ENCODE measurements at places on chromosomes 7 and 10.

DNA sequence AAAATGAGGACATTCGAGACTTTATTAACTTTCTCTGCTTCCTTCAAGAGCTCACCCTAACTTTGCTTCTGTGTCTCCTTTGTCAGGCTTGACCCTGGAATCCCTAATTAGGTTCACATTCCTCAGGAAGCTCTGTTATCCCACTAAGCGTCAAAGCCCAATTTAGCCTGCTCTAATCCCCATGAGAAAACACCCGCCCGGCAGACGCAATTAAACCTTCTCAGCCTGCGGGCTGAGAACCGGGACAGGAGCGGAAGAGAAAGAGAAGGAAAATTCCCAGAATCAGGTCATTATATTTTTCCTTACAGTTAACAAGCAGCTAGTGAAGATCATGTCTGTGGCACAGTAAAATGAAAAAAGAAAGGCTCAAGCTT is 93.0 kb downstream of the TNS3 start:
- no peak for DNase-seq

DNA sequence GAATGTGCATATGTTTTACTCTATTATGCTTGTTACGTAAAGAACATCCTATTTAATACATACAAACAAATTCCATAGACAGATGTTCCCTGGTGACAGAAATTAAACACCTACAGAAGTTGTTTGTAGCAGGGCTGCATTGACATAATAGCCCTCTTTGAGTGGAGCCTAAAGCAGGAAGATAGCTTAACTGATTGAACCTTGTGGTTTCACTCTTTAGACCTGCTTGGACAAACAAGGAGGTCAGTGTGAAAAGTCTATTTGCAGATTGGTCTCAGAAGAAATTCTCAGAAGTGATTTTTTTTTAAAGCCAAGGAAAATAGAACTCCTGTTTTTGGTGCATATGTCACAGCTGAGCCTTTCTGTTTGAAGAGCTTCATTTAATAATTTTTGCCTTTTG is 121.3 kb downstream of the PPP1R9A start:
- no peak for DNase-seq

- DNase-seq = no peak
Measured at GRCh38 chr10:70992436-70992835, 104.1 kb upstream of the PCBD1 start.

DNA sequence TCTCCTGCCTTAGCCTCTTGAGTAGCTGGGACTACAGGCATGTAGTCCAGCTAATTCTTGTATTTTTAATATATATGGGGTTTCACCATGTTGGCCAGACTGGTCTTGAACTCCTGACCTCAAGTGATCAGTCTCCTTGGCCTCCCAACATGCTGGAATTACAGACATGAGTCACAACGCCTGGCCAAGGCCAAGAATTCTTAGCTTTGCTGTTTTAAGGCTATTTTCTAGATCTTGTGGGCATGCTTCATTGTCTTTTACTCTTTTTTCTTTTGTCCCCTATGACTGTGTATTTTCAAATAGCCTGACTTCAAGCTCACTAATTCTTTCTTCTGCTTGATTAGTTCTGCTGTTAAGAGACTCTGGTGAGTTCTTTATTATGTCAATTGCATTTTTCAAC is 56.4 kb upstream of the TAS2R16 start:
- DNase-seq = no peak

- no peak for DNase-seq
Measured at GRCh38 chr10:110792476-110793125, 79.1 kb upstream of the PDCD4 start.

GRCh38 chr10:90222372-90222771 is 521.0 kb downstream of the KIF20B start:
- no peak for DNase-seq

DNA sequence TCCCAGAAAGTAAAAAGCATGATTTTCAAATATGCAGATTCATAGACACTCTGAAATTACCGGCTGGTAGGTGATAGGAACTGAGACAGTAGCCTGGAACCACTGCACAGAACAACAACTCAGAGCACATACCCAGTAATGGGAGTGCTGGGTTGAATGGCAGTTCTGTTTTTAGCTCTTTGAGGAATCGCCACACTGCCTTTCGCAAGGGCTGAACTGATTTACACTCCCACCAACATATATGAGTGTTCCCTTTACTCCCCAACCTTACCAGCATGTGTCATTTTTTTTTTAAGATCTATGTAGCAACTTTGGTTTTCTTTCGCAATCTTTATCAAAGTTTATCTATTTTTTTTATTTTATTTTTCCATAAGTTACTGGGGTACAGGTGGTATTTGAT is 358.8 kb downstream of the CALN1 start:
- DNase-seq = no peak

DNA sequence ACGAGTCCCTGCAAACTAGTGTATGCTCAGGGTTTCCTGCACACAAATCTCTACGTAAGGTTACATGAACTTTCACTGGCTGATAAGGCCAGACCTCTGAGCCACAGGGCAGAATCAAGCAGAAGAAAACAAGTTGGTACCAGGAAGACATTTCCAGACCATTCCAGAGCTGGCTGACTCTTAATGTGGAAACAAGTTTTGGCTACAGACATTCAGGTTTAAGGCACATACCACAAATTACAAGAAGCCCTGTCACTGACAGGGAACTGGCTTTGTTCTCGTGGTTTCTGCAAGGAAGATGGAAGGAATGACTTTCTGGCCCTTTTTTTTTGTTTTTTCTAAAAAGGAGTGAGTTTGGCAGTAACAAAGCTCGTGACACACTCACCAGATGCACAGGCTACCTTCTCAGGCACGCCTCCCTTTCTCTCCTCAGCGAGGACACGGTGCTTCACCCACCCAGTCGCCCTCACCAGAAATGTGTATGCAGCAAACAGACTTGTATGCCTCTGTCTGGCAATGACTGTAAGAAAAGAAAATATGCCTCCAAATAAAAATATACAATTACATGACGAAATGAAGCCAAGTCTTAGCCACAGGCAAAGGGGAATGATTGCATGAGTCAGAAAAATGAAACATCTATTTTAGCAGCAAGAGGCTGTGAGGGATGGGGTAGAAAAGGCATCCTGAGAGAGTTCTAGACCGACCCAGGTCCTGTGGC is 22.6 kb downstream of the PLAC9 start:
- no peak for DNase-seq

DNA sequence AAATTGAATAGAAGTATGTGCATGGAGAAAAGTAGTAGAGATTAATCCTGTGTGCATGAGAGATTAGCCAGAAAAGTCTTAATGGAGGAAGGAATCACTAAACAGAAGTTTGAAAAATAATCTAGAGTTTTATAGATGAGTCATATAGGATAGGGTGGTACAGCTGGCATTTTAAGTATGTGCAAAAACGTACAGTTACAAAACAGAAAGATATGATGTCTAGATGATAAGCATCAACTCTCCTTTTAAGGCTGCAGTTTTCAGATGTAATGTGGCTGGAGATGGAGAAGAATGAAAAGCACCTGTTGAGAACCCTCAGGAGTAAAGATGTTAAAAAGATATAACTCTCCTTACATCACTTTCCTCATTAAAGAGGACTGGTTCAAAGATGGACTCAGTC is 271.3 kb downstream of the STK31 start:
- no peak for DNase-seq

GRCh38 chr10:71525721-71526120 is 129.0 kb downstream of the CDH23 start:
- DNase-seq = no peak

DNA sequence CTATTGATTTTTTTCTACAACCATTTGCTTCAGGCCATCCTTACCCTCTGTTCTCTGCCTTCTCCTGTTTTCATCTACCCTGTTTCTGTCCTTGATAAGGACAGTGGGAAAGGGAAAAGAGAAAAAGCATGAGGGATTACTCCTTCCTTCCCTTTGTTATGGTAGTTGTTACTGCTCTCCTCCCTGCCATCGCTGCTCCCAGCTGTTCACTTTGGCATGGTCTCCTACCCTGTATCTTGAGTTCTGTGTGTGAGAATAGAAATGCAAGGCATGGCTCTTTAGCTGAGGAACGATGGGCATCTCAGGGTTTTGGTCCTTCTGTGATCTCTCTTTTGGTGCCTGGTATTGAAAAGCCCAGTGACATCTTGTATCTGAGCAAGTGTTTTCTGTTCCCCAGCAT is 6.4 kb downstream of the CCSER2 start:
- no peak for DNase-seq

DNA sequence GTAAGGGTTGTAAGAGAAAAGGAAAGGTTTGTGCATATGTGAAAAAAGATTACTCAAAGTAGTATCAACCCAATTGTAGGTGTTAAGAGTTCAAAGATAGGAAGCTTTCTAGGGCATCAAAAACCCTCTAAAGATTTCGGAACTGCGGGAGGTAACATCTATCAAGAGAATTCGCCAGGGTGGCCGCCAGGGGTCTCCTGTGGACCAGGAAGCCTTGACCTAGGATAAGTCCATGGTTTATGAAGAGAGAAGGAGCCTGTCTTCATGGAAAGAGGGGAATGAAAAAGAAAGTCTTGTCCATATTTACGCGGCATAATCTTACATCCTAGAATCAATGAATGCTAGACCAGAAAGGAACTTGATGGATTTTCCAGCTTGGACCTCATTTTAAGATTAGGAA is 140.7 kb upstream of the CALCR start:
- no peak for DNase-seq

DNA sequence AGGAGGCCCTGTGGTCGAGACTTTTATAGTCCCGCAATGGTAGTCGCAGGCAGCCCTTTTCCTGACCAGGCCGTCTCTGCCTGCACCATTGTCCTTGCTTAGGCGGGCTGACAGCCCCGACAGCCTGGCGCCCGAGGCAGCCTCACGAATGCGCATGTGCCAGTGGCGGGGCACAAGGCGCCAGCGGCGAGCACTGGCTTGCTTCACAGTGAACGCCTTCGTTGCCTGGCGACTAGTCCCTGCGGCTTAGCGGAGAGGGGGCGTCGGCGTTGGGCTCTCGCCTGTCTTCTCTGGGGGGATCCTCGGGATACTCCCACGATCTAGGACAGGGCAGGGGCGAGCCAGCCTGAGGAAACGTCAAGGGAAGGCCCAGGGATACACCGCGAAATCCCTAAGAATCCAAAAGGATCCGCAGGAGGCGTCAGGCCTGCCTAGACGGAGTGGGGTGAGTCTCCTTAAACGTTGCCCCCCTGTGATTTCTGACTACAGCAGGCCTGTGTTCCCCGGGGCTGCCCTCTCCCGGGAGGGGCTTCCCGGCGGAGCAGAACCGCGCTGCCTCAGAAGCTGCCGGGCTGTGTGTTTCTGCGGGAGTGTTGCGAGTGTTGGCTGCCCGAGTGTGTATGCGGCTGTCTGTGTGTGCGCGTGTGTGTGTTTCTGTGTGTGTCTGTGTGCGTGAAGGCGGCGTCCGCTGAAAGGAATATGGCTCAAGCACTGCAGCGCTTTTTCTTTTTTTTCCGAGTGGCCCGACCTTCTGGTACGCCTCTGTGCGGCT is 20.5 kb upstream of the ZNF273 start:
- no peak for DNase-seq

DNA sequence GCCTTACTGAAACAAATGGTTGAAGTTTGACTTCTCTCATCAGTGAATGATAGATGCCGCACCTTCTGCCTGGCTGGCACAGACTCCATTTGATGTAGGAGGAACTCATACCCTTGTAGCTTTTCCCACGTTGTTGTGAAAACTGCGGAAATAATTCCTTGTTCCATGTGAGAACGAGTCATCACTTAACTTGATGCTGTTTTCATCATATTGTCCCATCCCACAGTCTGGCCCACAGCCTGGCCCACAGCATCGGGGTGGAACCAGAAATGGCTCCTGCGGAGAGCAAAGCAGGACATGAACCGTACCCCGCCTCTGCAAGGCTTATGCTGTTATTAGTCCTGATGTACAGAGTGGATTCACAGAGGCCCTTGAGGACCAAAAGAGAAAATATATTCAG is 587.0 kb downstream of the SDK1 start:
- no peak for DNase-seq

DNA sequence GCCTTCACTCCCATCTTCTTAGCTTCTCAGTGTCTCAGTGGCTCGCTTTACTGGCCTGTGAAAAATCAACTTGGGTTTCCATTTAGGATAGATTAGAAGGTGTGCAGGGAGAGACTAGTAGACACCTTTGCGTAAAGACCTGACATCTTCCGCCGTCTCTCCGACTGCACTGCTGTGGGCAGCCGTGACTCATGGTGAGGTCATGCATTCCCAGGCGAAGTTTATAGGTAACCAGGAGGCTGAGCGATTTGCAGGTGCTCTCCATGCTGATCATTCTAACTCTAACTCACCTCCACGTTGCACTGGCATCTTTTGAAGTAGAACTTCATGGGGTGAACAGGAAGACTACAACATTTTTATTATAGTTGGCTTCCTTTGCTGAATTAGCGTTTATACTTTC is 68.0 kb upstream of the ZNF438 start:
- DNase-seq = no peak

DNA sequence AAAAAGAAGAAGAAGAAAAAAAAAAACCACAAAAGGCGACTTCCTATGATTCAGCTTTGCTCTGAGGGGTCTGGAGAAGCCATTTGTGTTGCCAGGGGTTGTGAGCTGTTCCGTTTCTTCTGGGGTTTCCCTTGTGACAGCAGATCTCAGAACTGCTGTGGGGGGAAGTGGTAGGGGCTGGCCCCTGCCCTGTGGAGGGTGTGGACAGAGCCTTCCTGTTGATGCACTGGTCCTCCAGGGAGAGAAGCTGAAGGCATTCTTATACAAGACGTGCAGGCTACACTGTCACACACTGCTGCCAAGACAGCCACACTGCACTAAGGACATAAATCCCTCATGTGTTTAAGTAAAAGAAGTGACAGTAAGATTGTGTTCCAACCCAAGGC is 17.3 kb upstream of the CSGALNACT2 start:
- no peak for DNase-seq

Data from stimulated activated CD8-positive, alpha-beta memory T cell treated with anti-CD3 and anti-CD28 coated beads, Interleukin-15, amount 100 ng/mL, for 24 hours (primary cell).